Gastroesophageal sphincter (tissue), 4 donors: ENCODE measurements at places on chromosomes 5 and 9.

DNA sequence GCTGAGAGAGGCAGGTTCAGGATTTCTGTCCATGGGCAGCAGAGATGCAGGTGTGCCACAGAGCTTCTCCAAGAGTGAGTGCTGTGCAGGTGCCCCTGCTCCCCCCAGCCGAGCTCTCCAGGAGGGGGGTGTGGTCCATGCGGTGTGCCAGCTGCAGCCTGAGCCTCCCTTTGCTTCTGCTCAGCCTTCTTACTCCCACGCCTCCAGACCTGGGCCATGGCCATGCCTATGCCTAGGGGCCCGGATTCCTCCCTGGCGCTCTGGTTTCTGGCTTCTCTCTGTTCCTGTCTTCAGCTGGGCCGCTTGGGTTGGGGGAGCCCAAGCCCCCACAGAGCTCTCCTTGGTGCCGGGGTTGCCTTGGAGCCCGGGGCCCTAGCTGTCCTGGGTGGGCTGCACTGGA, 133.3 kb downstream of the CACNA1B start:
- no peak for ATAC-seq

DNA sequence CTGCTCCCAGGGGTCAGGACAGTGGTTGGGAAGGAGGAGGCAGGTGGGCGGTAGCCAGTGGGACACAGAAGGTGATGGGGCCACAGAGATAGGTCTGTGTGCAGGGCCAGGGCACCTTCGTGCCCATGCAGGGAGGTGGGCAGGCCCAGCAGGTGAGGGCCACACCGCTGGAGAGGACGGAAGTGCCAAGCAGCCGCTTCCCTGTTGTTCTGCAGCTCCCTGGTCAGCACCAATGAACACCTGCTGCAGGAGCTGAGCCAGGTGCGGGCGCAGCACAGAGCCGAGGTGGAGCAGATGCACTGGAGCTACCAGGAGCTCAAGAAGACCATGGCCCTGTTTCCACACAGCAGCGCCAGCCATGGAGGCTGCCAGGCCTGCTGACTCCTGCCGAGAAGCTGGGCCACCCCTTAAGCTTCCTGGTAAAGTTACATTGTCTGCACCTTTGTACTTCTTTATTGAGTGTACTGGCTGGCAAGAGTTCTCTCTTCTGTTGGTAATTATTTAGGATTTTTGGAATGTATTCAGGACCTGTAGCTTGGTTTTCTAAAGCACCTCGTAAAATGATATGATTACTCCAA, 40.3 kb downstream of the TPPP start:
- ATAC-seq, result no peak

GRCh38 chr9:136696502-136696901, 9.2 kb upstream of the AGPAT2 start:
- ATAC-seq, result no peak

- no peak for ATAC-seq
Measured at GRCh38 chr9:134494273-134494815, 147.3 kb upstream of the COL5A1 start.

DNA sequence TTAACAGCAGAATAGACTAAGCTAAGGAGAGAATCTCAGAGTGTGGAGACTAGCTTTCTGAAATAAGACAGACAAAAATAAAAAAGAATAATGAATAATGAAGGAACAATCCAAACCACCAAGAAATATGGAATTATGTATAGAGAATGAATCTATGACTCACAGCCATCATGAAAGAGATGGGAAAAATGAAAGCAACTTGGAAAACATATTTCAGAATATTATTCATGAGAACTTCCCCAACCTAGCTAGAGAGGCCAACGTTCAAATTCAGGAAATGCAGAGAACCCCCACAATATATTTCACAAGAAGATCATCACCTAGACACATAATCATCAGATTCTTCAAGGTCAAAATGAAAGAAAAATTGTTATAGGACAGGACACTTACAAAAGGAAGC, 349.0 kb upstream of the MPDZ start:
- no peak for ATAC-seq

DNA sequence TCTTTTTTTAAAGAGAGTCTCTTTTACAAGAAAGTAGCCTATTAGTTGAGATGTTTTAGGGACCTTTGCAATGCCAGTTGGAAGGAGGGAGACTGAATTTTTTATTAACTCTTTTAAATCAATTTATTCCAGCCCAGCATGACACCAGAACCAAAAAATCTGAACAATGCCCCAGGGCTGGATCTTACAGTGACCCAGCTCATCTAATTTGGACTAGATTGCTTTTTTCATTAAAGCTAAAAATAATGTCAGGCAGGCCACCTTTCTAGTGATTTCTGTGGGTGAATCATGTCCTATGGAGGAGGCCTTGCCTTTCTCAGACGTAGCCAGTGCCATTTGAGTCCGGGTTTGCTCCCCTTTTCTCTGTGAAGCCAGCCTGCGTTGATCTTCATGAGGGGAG, 38.8 kb downstream of the MAP1B start:
- ATAC-seq, result no peak

DNA sequence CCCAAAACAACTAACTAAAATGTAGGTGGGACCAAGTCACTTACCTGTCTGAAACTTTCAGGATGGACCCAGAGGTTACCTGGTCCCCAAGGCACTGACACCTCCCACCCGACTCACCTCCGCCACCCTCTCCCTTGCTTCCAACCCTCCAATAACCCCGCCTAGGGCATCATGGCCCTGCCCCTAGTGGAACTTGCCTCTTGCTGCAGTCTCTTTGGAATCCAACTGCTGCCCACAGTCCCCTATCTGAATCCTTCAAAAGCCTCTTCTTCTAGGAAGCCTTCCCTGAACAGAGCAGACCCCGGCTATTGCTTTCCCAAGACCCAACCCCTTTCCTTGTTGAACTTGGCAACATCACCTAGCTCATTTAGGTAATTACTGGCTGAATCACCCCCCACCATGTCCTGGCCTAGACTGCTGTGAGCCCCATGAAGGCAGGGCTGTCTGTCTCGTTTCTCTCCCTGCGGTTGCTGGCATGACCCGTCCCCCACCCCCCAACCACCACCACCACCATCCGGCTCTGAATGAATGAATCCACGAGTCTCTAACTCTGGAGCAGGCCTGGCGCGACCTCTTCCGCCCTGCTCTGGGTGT, 9.4 kb downstream of the CRB2 start:
- ATAC-seq, result no peak

- ATAC-seq, result no peak
Measured at GRCh38 chr9:14715102-14715501, 7.4 kb downstream of the CER1 start.

- ATAC-seq, result no peak
Measured at GRCh38 chr5:134028496-134028895, 23.7 kb upstream of the VDAC1 start.
